ENCODE measurements at places on chromosomes 3 and 15.

DNA sequence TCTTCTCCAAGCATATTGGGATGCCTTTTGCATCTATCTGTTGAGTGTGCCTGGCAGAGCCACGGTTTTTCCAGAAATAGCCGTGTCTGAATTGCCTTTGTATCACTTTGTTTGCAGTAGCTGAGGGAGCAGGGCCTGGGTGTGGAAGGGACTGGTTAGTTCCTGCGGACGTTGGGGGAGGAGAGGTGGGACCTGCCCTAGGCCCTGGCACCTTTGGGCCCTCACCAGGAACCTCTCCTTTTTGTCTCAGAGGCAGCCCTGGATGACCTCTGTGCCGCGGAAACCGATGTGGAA, 18.6 kb downstream of the ATRIP start:
- DNase-seq: no peak

GRCh38 chr15:64070106-64070505, 23.5 kb downstream of the CIAO2A start:
- no peak for DNase-seq

DNA sequence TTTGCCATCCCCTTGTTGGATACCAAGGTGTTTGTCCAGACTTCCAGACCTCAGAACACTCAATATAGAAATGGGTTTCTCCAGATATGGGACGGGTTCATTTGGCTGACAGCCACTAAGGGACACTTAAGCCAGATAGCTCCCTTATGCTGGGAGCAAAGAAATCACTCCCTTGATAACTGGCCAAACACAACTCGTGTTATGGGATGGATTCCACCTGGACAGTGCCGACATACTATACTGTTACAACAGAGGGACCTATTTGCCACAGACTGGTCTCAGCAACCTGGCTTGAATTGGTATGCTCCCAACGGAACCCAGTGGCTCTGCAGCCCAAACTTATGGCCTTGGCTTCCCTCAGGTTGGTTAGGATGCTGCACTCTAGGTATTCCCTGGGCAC, 114.0 kb upstream of the PLCL2 start:
- DNase-seq: no peak

GRCh38 chr3:142046320-142047020, 102.9 kb downstream of the TFDP2 start:
- DNase-seq: no peak

- DNase-seq: no peak
Measured at GRCh38 chr3:41290736-41291135, 91.4 kb downstream of the CTNNB1 start.

DNA sequence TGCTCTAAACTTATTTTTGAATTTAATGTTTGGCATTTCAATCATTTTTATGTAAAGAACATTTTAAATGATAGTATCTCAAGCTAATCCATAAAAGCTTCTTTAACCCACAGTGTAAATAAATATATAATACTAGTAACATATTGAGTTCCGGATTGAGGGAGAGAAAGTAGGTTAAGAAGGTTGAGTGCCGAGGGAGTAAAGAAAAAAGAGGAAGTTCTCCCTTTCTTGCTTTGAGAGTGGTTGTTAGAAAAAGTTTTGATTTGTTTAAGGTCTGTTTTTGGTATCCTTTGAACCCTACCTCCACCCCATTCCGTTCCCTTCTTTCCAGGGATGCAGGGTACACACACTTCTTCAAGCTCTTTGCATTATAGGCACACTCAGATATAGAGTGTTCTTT, 130.8 kb downstream of the VPS8 start:
- no peak for DNase-seq

Data from ELR (cell line).